SW480 (cell line): ENCODE measurements at places on chromosomes 7 and 10.

GRCh38 chr10:75079436-75080083 lies 31.9 kb upstream of the SAMD8 start:
- DNase-seq, result no peak

DNA sequence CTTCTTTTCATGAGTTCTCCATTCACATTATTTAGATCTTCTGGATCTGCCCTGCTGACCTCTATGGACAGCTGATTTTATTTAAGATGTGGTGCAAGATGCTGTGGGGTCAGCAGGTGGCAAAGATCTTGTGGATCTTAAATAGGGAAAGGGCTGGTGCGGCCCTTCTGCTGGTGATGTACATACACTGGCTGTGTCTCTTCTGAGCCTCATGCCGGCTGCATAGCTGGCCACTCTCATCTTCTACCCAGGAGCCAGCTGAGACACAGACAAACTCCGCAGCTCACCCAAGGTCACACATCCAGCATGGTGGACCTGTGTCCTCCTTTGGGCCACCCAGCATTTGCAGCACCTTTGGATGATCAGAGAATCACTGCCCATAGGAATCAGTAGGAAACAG lies 9.7 kb downstream of the RBP3 start:
- no peak for DNase-seq

- no peak for DNase-seq
Measured at GRCh38 chr7:19899529-19899928, 126.1 kb upstream of the TMEM196 start.

DNA sequence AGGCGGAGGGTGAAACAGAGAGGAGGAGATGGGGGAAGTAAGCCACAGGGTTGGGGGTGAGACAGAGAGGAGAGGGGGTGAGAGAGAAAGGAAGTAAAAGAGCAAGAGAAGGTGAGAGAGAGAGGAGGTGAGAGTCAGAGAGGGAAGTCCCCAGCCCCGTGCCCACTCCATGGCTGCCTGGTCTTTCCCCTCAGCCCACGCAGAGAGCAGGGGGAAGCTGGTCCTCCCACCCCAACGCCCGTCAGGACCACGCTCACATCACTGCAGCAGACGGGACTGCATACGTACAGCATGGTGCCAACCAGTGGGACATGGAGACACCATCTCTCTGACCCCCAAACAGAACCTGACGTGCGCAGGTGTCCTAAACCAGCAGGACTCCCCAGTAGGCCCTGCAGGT lies 12.1 kb upstream of the PDGFA start:
- no peak for DNase-seq

DNA sequence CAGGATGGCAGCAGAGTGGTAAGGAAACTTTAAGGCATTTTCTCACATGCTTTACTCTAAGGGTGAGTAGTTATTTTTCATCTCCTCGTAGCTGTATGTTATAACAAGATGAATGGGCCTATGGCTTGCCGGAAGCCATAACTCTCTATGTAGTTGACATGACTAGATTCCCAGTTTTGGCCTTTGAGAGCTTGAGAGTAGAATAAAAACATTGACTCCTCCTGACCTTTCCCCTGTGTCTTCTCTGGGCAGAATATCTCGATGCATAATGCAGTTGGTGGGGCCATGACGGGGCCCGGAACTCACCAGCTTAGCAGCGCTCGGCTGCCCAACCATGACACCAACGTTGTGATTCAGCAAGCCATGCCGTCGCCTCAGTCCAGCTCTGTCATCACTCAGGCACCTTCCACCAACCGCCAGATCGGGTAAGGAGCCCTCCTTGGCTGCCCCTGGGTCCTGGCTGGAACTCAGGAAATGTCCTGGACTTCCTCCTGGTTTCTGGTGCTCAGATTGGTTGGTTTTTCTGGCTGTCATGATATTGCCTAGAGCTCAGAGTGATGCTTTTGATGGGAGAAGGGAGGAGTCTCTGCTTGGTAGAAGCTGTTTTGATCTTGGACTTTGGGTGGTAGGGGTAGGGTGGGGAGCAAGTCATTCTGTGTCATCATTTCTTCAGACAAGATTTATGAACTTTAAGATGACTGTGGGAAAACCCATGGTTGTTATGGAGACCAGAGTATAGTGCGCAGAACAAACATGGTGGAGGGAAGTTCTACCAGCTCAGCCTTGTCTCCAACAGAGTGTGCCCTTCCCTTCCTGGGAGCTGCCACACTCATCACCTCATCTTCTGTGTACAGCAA lies 158.0 kb downstream of the CREB5 start:
- no peak for DNase-seq

DNA sequence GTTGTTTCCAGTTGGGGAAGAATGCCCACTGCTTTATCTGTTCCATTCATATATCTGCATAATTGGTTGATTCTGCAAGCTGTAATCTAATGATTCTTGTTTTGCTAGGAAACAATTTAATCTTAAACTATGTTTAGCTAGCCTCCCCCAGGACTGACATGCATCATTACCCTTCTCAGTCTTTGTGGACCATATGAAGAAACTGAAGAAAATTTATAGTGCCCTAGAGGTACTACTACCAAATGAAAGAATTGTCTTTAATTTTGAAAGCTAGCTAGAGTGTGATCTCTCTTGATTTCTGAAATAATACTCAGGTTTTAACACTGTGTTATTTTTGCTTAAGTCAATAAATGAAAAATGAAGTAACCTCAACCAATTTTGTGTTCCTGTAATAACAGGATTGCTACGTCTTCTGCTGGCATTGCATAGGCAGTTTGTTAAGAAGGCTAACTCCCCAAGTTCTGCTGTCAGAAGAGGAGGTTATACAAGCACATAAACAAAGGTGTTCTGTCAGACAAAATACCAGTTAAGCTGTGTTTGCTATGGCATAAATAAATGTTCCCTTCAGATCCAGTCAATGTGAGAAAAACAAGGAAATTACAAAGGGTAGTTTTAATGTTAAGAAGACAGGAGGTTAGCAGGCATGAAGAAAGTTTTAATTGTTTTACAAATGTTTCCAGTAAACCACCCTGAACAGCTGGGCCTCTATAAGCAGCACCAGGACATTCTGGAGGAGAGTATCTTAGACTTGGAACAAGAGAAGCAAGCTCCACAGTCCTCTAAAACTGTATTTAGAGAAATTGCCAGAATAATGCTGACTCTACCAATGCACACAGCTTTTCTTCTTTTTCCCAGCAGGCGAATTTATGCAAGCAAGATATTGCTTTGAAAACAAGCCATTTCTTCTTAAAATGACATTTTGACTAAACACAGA lies 90.3 kb upstream of the CTTNBP2 start:
- no peak for DNase-seq
